ENCODE measurements at places on chromosomes 4 and X.
A peak's percentile ranks its signal among the peaks of the same experiment; 100 is the strongest.

DNA sequence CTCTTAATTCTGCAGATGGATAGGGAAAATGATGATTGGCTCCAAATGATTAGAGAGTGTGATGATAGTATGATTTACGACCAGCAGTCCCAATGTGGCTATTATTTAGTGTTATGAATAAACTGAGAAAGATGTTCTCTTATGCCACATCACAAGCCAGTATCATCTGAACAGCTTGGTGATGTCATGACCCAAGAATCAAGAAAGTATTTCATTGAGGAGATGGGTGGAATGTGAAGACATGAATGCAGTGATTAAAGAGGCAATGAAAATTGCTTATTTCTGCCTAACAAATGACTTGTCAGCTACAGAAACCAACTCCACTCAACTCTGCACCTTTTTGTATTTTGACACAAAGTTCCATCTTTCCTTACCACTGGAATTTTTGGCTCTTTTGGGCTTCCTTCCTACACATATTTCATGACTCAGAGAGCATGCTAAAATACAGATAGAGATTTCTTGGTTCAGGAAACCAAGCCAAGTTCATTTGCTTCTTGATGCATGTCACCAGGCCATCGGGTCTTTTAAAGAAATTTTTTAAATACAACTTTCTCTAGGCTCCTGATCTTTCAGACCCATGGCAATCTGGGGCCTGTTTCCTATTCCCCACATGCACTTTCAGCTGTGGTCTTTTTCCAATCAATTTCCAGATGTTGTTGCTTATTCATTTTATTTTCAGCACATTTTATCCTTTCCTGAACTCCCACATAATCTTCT is 174.2 kb downstream of the HHIP start:
- peak; percentile 54 for DNase-seq

- no peak for DNase-seq
These were observed 20.0 kb downstream of the ZNF330 start for GRCh38 chr4:141240671-141241070.

DNA sequence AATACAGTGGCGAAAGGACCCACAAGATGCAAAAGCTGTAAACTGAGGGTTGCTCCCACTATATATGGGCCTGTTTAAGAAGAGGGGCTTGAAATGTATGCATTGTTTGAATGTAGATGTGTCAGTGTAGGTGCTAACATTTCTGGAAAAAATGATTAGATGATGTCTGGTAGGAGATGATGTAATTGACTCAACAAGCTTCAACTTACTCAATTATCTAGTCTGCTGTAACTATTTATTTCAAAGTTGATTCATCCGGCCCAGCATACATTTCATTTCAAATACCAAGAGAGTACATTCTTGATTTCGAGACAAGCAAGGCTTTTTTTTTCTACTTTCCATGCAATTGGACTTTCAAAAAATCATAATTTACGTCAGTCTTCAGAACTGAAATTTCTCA is 9.3 kb upstream of the ENAM start:
- DNase-seq, result no peak

GRCh38 chr4:158649111-158649680 is 22.5 kb downstream of the C4orf46 start:
- DNase-seq, result no peak

DNA sequence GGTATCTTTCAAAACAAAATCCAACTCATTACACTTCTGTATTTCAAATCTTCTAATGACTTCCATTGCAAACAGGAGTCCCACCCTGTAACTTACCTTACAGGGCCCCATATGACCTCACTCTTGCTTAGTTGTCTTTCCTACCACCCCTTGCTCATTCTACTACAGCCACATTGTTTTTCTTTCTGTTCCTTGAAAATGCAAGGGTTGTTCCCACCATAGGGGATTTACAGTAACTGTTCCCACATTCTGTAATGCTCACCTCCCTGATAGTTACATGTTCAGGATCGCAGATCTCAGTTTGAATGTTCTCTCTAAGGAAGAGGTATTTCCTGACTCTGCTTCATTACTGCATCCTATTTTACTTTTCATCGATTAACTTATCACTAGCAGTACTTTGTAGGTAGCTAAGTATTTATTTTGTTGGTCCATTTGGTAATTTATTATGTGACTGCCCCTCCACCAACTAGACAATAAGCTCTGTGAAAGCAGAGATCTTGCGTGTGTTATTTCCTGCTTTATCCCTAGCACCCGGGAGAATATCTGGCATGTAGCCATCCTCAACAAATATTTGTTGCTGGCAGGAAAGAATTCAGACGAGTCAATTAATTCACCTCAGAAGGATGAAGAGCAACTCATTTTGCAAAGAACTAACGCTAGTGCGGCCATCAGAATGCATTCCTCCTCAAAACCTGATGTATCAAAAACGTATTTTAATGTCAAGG is 21.4 kb downstream of the MAOB start:
- peak; percentile 13 for DNase-seq

GRCh38 chr4:174369985-174370384 is 86.3 kb downstream of the CEP44 start:
- no peak for DNase-seq

DNA sequence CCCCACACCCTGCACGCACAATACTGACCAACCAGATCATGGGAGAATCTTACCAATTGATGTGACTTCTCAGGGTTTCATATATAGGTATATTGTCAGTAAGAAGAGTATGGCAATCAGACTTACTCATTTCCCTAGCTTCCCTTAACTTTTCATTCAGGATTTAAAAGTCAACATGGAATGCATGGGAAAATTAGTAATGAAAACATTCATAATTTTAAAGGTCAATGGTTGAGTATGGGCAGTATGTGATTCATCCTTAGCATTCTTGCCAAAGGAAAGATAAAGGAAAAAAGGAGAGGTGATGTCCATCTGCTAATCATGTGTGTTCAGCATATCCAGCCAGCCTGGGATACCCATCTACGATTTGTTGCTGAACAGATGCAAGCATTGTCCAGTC is 4.0 kb downstream of the DIPK2B start:
- no peak for DNase-seq

DNA sequence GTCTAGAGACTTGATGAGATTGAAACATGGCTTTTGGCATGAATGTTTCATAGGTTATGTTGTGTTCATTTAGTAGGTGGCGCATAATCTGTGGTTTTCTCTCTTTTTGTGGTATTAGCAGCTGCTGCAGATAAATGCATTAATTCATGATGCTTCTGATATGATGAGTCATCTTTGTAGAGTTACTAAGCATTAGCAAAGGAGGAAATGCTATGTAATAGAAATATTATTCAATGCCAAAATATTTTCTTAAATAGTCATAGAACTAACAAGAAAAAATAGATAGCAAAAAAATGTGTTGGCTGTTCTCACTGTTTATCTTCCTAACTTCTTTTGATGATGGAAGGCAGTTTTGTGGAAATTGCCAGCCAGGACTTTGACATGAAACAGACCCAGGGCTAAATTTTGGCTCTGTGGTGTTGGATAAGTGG is 3.6 kb downstream of the ZXDB start:
- peak; percentile 61 for DNase-seq

DNA sequence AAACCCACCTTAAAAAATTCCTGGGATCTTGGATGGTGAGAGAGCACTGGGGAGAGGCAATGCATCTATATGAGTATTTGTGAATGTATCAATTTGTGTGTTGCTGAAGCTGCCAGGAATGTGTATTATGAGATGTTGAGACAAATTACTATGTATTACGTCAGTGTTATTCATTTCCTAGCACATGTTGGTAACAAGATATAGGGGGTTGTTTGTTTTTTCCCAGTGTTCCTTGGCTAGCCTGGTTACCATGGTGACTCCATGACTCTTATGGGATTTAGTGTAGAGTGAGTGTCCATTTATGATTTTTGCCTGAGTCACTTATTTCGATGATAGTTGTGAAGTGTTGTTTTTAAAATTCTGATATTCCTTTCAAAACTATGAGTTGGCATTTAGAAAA is 65.6 kb downstream of the RAB40A start:
- peak; percentile 40 for DNase-seq

GRCh38 chrX:69024161-69024736 is 141.0 kb downstream of the PJA1 start:
- no peak for DNase-seq

- DNase-seq, result no peak
These were observed 106.2 kb downstream of the SYTL5 start for GRCh38 chrX:38112566-38112965.

DNA sequence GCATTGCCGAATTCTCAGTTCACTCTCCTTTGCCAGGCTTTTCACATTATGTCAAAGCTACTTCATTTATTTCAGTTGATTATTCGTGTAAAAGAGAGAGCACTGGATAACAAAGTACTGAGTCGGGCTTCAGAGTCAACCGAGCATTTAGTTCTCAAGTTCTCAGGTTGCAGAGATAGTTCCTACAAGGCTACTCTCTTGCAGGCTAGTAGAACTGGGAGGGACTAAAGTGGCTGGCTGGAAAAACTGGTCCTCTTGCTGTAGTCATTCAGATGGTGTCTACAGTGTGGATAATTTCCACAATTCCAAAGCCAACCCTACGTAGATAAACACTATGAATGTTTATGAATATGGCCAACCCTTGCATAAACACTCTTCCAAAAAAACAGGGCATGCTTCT is 4.6 kb upstream of the CCNG2 start:
- no peak for DNase-seq

DNA sequence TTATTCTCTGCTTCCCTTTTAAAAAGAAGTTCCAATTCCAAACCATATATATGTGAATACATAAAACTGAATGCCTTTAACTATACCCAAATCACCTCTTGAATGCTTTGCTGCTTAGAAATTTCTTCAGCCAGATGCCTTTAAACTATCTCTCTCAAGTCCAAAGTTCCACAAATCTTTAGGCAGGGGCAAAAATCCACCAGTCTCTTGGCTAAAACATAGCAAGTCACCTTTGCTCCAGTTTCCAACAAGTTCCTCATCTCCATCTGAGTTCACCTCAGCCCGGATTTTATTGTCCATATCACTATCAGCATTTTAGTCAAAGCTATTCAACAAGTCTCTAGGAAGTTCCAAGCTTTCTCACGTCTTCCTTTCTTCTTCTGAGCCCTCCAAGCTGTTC is 49.8 kb downstream of the SULT1B1 start:
- no peak for DNase-seq

- DNase-seq, result no peak
These were observed 5.5 kb upstream of the SYP start for GRCh38 chrX:49205443-49205842.

- no peak for DNase-seq
These were observed 119.3 kb downstream of the AFF1 start for GRCh38 chr4:87053802-87054767.

- no peak for DNase-seq
These were observed 162.0 kb upstream of the GATB start for GRCh38 chr4:151922811-151923210.

GRCh38 chr4:165560941-165561340 is 182.1 kb downstream of the CPE start:
- no peak for DNase-seq

DNA sequence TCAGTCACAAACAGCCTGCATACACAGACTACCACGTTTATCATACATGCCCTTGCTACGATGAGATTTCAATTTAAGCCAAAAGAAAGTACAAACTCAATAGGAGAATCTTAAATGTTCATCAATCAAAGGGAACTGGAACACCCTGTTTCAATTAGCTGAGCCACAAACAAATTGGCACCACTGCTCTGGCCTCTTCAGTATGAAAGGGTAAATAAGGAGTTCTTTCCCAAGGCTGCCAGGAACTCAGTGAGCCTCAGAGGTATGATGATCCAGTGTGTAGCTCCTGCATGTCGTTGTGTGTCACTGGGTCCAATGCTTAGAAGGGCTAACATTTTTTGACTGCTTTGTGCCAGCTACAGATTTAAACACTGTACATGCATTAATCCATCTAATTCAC is 5.4 kb downstream of the RNF150 start:
- no peak for DNase-seq

GRCh38 chrX:79364306-79364705 is 2.8 kb downstream of the ITM2A start:
- no peak for DNase-seq

DNA sequence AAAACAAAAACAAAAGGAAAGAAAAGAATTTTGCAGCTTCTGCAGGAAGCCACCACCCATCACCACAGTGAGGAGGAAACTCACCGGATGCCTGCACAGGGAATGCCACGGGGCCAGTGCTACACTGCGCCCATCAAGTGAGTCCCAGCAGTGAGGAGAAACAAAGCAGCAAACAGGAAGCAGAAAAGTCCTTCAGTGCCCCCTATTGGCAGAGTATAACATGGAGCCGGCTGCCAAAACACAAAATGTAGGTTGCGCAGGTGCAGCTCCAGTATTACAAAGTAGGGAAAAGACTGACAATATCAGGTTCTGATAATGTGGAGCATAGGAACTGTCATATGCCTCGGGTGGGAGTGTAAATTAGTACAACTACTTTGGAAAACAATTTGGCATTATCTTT is 23.3 kb upstream of the SCML2 start:
- DNase-seq, result peak; percentile 48

GRCh38 chr4:145001635-145002034 is 96.4 kb downstream of the ANAPC10 start:
- DNase-seq, result no peak

DNA sequence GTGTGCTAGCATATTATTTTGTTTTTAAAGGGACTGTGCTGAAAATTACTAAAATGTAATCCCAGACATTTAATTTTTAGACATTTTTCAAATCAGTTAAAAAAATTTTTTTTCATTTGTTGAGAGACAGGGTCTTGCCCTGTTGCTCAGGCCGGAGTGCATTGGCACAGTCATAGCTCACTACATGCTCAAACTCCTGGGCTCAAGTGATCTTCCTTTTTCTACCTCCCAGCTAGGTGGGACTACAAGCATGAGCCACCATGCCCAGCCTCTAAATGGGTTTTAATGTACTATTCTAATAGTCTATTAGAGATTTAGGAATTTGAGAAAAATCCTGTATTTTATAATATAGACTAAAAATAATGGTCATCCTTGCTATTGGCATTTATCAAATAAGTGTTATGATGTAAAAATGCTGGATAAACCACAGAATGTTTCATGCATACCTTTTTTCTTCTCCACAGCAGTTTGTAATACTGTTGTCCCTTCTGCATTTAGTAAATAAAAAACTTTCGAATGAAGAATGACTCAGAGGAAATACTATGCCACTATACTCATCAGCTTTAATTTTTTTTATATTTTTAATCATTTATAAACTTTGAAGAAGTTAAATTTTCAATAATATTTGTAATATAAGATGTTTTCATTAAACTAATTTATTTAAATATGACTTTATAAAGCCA is 29.9 kb downstream of the CPEB2 start:
- DNase-seq, result peak; percentile 6

GRCh38 chr4:5218376-5219069 is 167.2 kb downstream of the STK32B start:
- no peak for DNase-seq

- peak; percentile 96 for DNase-seq
These were observed 3.1 kb upstream of the TDO2 start for GRCh38 chr4:155900381-155900780.

- DNase-seq, result peak; percentile 20
These were observed 184.6 kb upstream of the KIT start for GRCh38 chr4:54473077-54473545.

- DNase-seq, result no peak
These were observed 232.8 kb downstream of the PDGFC start for GRCh38 chr4:156738766-156739165.
